MG63 (cell line): ENCODE measurements at places on chromosomes 6 and 20.

DNA sequence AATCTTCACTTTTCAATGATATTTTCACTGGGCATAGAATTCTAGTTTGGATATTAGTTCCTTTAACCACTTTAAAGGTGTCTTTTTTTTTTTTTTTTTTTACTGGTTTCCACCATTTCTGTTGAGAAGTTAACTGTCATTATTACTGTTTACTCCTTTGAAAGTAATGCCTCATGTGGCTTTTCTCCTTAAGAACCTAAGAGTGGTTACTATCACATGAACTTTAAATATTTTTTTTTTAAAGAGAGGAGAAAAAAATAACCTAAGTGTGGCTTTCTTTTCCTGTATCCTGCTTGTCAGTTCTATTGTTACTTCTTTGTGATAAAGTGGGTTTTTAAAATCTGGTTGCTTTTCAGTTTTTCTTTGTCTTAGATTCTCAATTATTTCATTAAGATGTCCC, 229.5 kb downstream of the CDH26 start:
- no peak for DNase-seq

DNA sequence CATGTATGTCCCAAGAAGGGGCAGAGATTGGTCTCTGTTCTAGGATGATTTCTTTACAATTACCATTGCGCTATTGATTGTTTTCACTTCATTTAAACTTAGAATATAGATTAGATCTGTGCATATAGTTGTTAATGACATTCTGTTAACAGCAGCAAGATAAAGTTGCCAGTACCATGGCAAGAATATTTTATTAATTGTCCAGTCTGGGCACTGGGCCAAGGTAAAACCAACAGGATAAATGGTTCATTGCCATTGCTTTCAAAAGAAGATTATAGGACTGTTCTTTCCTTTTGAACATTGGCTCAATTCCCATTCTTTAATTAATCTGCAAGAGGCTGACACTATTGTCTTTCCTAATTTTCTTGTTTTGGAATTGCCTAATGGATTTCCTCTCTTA, 592.4 kb downstream of the RFPL4B start:
- no peak for DNase-seq

DNA sequence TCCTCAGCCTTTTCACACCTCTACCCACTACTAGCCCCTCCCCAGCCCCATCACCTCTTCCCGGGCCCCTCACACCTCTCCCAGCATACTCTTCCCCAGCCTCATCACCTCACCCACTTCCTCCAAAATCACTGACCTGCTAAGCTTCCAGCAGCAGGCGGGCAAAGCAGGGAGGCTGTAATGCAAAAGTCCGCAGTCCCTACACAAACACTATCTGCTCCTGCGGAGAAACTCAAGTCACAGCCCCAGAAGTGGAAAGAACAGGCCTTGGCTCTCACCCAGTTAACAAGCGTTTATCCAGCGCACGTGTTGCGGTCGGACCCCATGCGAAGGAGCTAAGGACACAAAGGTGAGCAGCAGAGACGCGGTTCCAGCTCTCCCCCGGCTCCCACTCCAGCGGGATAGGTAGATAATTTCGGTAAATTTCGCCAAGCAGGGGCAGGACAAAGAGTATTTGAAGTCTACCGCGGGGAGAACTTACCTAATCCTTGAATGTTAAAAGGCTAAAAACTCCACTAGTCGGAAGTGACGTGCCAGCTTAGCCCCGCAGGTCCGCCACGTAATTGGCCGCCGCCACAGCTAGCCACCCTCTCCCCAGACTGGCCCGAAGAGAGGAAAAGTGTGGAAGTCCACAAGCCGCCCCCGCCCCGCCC, 728 bp upstream of the TRIM39 start:
- no peak for DNase-seq

- no peak for DNase-seq
These were observed 601.5 kb upstream of the NRSN1 start for GRCh38 chr6:23524548-23524947.

GRCh38 chr20:43977962-43978361, 63.3 kb downstream of the TOX2 start:
- no peak for DNase-seq

- DNase-seq: no peak
These were observed 7.8 kb downstream of the IL22RA2 start for GRCh38 chr6:137165375-137166246.

- DNase-seq: no peak
These were observed 36.3 kb upstream of the SLCO4A1 start for GRCh38 chr20:62606016-62606415.

DNA sequence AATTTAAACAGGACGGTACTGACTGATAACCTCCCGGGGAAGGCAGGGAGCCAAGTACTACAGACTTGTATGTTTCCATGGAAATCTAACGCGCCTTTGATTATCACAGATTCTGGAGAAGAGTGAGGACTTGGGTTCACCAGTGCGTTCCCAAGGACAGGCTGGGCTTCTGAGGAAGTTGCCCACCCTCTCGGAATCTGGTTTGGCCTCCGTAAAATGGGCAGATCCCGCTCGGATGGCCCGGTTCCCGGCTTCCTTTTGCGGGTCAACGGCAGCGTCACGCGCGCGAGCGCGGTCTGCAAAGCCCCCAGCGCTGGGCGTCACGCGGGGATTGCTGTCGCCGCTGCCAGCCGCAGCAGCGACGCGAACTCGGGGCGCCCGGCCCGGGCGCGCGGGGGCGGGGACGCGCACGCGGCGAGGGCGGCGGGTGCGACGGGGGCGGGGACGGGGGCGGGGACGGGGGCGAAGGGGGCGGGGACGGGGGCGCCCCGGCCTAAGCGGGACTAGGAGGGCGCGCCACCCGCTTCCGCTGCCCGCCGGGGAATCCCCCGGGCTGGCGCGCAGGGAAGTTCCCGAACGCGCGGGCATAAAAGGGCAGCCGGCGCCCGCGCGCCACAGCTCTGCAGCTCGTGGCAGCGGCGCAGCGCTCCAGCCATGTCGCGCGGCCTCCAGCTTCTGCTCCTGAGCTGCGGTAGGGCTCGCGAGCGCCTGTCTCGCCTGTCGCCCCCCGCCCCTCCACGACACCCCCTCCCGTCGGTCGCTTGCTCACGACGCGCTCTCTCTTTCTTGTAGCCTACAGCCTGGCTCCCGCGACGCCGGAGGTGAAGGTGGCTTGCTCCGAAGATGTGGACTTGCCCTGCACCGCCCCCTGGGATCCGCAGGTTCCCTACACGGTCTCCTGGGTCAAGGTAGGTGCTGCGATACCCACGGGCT, at the start of gene CD83:
CD83 (plus strand) TSS at position 615 of the 933 bp plus-strand sequence; CDS start at position 655, 40 bp downstream.
- peak; percentile 65 for DNase-seq

DNA sequence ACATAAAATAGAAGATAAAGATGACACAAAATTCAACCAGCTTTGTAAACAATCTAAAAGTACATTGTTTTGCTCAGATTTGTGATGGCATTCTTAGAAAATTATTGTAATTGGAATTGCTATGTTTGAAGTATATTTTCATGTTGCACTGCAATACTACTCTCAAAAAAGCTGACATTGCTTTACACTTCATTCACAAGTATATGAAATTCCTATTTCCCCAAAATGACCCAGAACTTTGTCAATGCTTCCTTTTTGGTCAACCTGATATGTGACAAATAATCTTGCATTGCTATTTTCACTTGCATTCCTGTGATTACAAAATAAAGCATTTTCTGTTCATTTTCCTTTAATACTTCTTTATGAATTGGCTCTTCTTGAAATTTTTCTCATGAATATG, 104.1 kb upstream of the BMP5 start:
- DNase-seq: no peak

- no peak for DNase-seq
These were observed 316.2 kb downstream of the ADGRB3 start for GRCh38 chr6:68951270-68951669.

- DNase-seq: no peak
These were observed 22.6 kb downstream of the GNAS start for GRCh38 chr20:58875111-58875510.

- DNase-seq: no peak
These were observed 480.7 kb downstream of the RFPL4B start for GRCh38 chr6:112827793-112828192.

- no peak for DNase-seq
These were observed 1062.0 kb downstream of the HACE1 start for GRCh38 chr6:103797738-103798137.

DNA sequence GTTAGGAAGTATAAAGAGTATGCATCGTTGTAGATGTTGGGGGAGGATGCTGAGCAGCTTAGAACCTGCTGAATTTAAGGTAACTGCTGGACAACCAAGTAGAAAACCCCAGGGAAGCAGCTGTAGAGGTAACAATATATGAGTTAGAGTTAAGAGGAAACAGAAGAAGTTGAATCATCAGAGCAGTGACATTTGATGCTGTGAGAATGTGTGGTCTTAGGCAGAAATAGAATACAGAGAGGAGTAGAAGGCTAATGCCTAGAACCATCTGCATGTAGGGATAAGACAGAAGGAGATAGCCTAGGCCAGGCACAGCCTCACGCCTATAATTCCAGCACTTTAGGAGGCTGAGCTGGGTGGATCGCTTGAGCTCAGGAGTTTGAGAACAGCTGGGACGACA, 22.6 kb upstream of the DYNLRB1 start:
- no peak for DNase-seq

DNA sequence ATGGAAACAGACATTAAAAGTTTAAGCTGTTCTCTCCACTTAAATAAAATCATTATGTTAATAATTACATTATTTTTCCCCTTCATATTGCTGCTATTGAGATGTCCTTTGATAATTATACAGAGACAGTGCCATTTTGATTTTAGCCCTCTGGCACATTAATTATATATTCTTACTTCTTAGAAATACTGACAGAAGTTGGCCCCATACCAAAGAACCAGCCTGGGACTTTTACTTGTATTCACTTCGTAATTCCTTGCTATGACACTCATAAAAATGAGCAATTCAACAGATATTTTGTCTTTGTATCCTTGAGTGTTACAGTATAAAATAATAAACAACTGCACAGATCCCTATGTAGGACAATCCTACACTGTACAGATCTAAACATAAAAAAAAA, 743.7 kb downstream of the TBC1D32 start:
- DNase-seq: no peak

- peak; percentile 94 for DNase-seq
These were observed 11.3 kb downstream of the TFAP2A start for GRCh38 chr6:10403385-10404106.

- no peak for DNase-seq
These were observed 20.0 kb upstream of the LIN28B start for GRCh38 chr6:104936766-104937535.

GRCh38 chr6:21284166-21284565, 309.4 kb upstream of the SOX4 start:
- no peak for DNase-seq

GRCh38 chr6:12735786-12736185, 19.2 kb downstream of the PHACTR1 start:
- DNase-seq: no peak

GRCh38 chr20:44990957-44991356, 24.6 kb downstream of the STK4 start:
- DNase-seq: no peak

DNA sequence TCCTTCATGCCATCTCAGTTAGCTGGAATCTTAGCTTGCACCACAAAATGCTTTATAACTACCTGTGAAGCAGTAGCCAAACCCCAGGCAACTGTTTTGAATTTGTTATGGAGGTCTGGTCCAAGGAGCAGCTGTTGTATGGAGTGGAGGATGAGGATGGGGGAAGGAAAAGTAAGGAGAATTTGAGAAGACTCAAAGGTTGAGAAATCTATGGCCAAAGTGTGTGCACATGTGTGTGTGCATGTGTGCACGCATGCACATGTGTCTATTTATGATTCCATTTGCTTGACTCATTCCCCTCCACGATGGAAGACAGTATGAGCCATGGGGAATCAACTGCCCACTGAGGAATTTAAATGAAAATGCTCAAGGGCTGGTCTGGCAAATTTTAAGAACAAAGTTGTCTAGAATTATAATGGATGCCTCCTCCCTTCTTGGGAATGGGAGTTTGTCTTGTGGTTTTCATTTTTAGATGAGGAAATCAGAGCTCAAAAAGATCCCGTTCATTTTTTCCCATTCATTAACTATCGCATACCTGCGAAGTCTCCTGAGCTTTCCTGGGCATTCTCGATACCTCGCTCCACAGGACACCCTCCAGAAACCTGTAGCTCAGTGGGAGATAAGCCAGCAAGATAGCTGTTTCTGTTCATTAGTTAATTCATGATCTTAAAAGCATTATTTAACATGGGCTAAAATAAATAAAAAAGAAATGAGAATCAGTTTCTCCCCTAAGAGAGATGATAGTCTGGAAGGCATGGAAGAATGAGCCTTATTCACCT, 152.3 kb upstream of the NEDD9 start:
- DNase-seq: no peak

- no peak for DNase-seq
These were observed 79.4 kb downstream of the ASXL1 start for GRCh38 chr20:32437391-32438074.

DNA sequence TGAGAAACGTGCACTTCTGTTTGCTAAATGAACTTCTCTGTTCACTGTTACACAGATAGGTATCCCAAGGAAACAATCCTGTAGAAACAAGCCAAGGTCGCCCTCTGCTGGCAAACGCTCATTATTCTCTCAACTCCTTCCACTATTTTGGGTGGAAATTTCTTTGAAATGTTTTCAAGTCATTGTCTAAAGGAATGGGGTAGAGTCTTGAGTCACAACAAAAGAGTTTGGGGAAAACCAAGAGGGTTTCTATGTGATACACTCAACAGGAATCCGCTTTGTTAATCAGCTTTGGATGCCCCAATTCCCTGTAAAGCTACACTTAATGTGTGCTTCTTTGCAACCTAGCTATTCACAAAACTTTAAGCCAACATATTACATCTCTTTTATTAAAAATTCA, 4.6 kb upstream of the RAE1 start:
- peak; percentile 66 for DNase-seq

GRCh38 chr6:5619249-5619648, 357.9 kb downstream of the FARS2 start:
- DNase-seq: no peak

GRCh38 chr20:10105046-10105445, 70.3 kb downstream of the ANKEF1 start:
- DNase-seq: no peak

DNA sequence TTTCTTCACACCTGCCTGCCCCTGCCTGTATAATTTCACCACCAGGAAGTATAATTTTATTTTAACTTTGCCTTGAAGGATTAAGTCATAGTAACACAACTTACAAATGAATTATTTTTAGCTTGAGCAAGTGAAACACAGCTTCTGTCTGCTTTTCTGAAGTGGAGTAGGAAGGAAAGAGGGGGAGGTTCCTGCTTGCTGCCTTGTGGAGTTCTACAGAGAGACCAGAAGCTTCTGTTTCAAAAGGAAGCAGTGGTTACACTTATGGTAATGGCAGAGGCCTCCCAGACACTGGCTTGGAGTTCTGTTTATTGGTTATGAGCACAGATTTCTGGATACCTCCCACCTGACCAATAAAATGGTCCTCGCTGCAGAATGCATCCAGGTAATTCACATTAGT, 159.6 kb downstream of the TMEM200A start:
- no peak for DNase-seq

GRCh38 chr20:48667889-48668413, 159.8 kb downstream of the PREX1 start:
- DNase-seq: peak; percentile 23

- DNase-seq: no peak
These were observed 288.2 kb upstream of the PREP start for GRCh38 chr6:105691081-105691480.
